NCI-H2081 (cell line): ENCODE measurements at places on chromosomes 16 and 17.

- DNase-seq = no peak
Measured at GRCh38 chr17:27366437-27366836, 72.5 kb downstream of the WSB1 start.

DNA sequence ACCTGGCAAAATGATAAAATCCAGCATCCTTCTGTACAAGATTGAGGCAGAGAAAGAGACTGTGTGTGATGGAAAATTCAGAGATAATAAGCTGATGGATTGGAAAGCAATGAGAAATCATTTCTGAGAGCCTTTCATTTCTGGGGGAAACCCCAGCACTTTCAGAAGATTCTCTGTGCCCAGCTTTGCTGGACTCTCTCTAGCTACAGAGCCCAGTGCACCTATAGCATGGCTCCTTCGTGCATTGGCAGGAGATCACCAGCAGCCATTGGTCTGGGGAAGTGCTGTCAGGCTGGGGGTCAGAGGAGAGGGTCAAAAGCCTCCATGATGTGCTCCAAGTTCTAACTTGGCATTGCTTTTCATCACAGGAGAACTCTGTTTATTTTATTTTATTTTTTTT, 259.9 kb downstream of the SOX9 start:
- DNase-seq = no peak

GRCh38 chr17:56697190-56697589, 103.7 kb downstream of the NOG start:
- DNase-seq = no peak

DNA sequence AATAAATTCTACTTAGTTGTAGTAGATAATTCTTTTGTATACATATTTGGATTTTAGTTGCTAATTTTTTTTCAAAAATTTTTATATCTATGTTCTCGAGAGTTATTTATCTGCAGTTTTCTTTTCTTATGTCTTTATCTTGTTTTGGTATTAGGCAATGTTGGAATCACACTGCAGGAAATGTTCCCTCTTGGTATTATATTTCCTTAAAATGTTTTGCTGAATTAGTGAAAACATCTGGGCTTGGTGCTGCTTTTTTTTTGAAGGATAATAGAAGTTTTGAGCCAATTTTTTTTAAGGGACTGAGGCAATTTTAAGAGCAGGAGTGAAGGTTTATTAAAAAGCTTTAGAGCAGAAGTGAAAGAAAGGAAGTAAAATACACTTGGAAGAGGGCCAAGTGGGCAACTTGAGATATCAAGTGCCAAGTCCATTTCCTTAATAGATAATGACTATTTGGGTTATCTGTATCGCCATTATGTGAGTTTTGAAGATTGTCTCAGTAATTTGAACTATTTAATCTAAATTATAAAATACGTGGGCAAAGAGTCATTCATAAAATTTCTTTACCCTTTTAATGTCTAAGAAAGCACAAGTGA, 1390.1 kb upstream of the CDH8 start:
- no peak for DNase-seq

GRCh38 chr17:38761612-38762011, 9.1 kb downstream of the PSMB3 start:
- DNase-seq = peak; percentile 20

GRCh38 chr17:80832266-80832676, 159.4 kb upstream of the CHMP6 start:
- DNase-seq = peak; percentile 36

GRCh38 chr16:68287276-68288251, 23.2 kb downstream of the SLC7A6OS start:
- DNase-seq = no peak

GRCh38 chr16:11963706-11964105, 1.3 kb upstream of the TNFRSF17 start:
- no peak for DNase-seq
